ENCODE measurements at places on chromosomes 3 and 15.

DNA sequence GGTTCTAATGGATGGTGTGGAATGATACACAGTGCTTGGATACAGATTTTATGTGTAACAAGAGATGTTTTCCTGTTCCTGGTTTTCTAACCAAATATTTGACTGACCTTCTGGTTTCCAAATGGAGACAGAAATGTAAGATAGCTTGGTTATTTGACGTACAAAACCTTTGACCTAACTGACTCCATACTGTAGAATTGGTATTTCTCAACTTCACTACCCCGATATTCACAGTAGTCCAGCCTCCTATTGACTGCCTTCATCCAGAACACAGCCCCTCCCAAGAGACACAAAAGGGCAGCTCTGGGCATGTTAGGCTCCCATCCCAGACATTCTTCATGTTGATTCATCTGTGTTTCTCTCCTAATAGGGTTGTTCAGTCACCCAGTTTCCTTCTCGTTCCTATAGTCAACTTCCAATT lies 33.4 kb downstream of the MYO1E start:
- DNase-seq: no peak

DNA sequence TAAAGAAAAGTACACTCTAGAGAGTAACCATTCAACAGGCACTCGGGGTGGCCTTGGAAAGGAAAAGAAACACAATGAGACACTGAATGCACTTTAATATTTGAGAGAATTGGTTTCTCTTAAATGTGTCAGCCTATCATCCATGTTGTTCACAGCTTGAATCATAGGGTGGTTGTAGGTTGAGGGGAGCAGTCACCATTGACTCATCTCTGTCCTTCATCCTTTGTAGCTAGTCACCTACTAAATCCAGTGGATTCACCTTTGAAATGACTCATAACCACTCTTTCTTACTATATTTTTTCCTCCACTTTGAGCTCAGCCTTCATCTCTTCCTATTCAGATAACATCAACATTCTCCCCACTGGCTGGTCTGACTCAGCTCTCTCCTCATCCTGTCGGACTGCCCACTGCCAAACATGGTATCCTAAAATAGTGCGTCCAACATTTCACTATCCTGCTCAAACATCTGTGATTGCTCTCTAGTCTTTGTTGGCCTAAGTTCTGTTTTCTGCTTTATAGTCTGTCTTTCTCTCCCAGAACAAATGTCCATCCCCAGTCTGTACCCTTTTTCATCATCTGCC lies 182.7 kb upstream of the GADL1 start:
- peak; percentile 79 for DNase-seq

GRCh38 chr3:73228959-73229358 lies 167.5 kb downstream of the EBLN2 start:
- DNase-seq: no peak

GRCh38 chr3:44764248-44764647 lies 2.7 kb downstream of the KIF15 start:
- no peak for DNase-seq

DNA sequence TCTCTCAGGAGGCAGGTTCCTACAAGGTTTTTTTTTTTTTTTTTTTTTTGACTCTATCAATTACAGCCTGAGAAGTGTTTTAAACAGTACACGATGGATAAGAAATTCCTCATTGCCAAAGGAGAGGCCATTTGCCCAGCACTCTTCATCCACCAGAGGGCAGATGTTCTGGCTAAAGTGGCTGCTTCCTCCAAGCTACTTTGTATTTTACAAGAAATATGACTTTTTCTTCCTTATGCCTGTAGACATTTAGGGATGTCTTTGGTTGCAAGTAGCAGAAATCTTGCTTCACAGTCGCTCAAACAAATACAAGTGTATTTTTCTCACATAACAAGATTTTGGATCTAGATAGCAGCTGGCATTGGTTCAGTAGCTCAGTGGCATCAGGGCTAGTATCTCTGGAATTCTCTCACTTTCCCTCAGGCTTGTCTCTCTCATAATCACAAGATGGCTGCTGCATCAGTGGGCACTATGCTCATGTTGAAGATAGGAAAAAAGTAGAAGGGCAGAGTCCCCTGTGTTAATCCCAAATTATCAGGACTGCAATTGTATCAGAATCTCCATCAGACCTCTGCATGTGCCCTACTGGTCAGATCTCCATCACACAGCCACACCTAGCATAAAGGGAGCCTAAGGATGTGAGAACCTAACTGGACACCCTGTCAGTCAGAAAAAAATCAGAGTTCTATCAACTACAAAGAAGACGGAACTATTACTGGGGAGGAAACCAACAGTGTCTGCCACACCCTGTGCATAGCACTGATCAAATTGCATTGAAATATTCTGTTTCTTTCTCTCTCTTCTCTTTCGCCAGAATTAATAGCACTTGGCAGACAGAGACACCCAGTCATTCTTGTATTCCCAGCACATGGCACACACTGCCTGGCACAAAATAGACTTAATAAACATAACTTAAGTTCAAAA lies 138.9 kb upstream of the COL8A1 start:
- peak; percentile 59 for DNase-seq

- no peak for DNase-seq
These were observed 302.8 kb upstream of the LYSMD4 start for GRCh38 chr15:100036015-100036414.

GRCh38 chr15:84976746-84977345 lies 4.8 kb upstream of the PDE8A start:
- no peak for DNase-seq

- DNase-seq: no peak
These were observed 11.2 kb downstream of the CNTN3 start for GRCh38 chr3:74603292-74603691.

- no peak for DNase-seq
These were observed 68.6 kb downstream of the DCUN1D1 start for GRCh38 chr3:182911782-182912111.

- DNase-seq: no peak
These were observed 165.6 kb downstream of the OCA2 start for GRCh38 chr15:27933562-27933961.

GRCh38 chr3:46719735-46720271 lies 2.1 kb upstream of the PRSS50 start:
- DNase-seq: no peak

DNA sequence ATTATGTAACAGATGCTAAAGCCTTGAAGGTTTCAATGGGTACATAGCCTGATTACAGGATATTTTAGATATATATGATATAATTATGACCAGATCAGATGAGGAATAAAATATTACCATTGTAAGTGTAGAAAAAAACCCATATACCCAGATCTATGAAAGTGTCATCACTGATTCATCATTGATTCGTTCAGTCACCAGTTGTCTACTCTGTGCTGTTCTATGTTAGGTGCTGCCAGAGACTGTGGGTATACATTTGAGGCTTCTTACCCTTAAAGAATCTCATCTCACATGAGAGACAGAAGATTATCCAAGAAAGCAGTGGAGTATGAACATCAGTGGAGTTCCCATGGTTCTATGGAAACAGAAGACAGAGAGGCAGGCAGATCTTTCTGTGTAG lies 92.2 kb downstream of the MBNL1 start:
- DNase-seq: no peak

DNA sequence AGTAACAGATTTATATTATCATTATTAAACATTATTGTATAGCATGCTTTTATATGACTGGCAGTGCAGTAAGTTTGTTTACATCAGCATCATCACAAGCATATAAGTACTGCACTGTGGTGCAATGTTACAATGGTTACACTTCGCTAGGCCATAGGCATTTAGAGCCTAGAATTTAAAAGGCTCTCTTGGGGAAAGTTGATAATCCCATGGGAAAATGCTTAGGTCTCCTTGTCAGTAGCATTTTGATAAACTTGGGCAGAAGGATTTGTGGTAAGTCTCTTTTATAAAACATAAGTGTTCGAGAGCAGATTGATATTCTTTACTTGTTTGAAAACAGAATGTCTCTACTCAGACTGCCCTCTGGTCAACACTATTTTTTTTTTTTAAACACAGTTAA lies 7.5 kb downstream of the DTWD1 start:
- DNase-seq: no peak

- no peak for DNase-seq
These were observed 144.2 kb downstream of the LRTM1 start for GRCh38 chr3:54783611-54784010.

- DNase-seq: no peak
These were observed 191.3 kb downstream of the SHOX2 start for GRCh38 chr3:157914882-157915281.

DNA sequence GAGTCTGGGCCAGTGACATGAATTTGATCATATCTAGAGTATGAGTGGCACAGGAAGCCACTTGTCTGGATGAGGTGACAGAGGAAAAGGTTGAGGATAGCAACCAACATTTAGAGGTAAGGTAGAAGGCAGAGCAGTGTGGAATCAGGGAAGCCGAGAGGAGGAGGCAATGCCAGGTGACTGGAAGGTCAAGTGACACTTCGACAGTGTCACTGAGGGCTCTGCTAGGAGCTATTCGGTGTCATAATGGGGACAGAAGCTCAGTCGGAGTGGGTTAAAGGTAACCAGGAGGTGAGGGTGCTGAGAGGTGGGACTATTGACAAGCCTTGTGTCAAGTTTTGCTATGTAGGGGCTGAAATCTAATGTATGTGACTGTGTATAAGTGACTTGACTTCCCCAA lies 56.7 kb downstream of the IGF1R start:
- DNase-seq: no peak

- DNase-seq: no peak
These were observed 7.5 kb upstream of the OPA1 start for GRCh38 chr3:193585530-193585929.

DNA sequence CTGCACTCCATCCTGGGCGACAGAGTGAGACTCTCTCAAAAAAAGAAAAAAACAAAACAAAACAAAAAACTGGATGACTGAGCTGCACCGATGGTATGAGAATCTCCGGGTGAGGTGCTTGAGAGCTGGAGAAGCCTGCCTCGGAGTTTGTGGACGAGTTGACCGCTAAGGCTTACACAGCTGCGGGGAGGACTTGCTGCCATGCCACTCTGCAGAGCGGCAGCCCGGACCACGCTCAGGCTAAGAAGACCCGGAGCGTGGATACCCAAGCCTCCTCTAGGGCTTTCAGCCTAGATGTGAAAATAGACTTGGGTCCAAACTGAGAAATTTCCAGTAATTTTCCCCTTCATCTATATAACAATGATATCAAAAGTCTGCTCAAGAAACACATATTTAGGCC lies 16.0 kb downstream of the NRROS start:
- DNase-seq: no peak

DNA sequence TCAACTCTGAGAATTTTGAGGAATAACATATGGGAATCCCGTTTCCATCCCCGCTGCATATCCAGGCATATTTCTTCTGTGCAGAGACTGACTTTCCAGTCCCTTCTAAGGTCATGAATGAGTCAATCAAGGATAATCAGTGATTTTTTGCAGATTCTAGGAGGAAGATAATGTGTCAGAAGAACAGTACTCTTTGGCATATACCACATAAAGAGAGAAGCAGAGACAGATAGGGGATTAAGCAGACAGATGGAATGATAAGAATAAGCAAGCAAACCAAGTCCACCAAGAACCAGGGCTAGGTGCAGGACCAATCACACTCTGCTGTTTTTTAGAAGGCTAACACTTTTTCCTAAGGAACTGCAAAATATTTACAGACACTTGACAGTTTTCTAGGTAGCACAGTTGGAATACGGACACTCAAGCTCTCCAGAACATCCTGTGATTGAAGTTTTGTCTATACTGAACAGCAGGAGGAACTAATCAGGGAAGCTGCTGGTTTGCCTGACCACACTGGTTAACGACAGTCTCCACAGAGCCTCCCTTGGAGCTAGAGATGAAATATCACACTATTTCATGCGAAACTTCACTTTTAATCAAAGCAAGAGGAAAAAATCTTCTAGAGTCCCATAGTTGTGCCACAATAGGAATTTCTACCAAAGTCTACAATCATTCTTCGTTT lies 450.0 kb upstream of the KCNMB2 start:
- DNase-seq: no peak

GRCh38 chr15:77107531-77108355 lies 36.8 kb upstream of the TSPAN3 start:
- DNase-seq: no peak

DNA sequence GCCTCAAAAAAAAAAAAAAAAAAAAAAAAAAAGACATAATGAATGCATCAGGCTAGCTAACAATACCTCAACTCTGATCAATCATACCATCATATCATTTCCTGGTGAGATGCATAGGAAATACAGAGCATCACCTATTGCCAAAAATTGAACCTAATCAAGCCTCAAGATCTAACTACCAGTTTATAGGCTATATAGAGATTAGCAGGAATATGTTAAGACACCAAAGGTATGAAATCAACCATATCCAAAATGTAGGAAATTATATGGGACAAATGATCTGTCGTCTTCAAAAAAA lies 387 bp upstream of the VPS33B start:
- no peak for DNase-seq

DNA sequence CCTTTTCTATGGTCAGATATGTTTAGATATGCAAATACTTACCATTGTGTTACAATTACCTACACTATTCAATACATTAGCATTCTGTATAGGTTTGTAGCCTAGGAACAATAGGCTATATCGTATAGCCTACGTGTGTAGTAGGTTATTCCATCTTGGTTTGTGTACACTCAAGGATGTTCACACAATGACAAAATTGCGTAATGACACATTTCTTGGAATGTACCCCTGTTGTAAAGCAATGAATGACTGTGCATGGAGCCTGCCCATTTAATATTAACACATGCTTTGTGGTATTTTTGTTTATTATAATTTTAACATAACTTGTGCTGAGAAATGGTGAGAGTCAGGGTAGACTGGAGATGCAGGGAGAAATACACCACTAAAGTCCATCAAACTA lies 154.9 kb downstream of the LEKR1 start:
- no peak for DNase-seq

- DNase-seq: no peak
These were observed 843.2 kb downstream of the CADM2 start for GRCh38 chr3:85801955-85802354.

Measured in kidney capillary endothelial cell (primary cell).